ENCODE measurements at places on chromosomes 11 and 22.

DNA sequence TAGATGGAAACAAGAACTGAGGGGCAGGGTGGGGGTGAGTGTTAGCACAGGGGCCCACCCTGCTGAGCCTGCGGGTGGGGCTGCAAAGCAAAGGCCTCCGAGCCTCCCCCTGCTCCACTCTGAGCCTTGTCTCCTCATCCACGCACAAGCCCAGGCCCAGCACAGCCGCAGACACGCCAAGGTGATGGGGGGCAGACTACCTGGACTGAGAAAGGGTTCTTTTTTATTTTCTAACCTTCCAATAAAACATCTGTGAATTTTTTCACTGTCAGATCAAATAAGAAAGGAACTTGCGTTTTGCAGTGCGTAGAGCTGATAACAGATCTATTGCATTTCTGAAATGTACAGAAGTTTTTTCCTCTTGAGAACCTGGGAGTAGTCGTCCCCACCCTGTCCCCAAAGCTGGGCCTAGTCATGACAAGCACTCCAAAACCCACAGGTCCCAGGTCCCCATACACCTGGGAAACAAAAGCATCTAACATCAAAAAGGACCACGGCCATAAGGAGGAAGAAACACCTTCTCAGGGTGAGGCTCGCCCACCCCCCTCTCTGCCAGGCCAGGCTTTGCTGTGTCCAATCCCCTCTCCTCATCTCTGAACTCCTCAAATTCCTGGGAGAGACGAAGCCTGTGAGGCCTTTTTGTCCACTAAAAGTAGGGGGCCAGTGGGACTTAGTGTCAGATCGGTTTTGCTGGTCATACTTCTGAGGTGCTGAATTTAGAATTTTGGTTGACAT is 22.7 kb upstream of the CD5 start:
- DNase-seq = no peak

- DNase-seq = no peak
These were observed 277.6 kb downstream of the BRD1 start for GRCh38 chr22:49550141-49550430.

GRCh38 chr22:23786752-23787599 is at the start of gene SMARCB1:
TSS of gene SMARCB1 (plus strand) at chr22:23786966. CDS start at chr22:23787170, 204 bp downstream.
- DNase-seq = peak; percentile 93

- no peak for DNase-seq
These were observed 1.8 kb upstream of the APOL3 start for GRCh38 chr22:36162127-36163034.

GRCh38 chr22:45768490-45768889 is 96.9 kb downstream of the ATXN10 start:
- no peak for DNase-seq

GRCh38 chr11:117870103-117870952 is 6.1 kb downstream of the FXYD6 start:
- no peak for DNase-seq

DNA sequence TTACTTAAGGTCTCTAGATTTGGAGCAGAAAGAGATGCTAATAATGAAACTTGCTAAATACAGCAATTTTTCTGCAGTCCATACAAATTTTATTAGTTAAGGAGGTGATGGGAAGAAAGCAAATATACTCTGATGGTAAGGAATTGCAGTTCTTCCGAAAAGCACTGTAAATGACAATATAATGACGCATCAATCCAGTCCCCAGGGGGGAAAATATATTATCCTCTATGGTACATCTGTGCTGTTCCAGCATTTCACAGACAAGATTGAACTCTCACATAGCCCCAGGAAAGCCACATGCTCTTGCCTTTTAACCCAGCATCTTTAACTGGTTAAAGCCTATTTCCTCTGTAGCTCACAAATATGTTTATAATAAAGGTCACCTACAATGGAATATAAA is 416.6 kb upstream of the CCDC90B start:
- DNase-seq = no peak

GRCh38 chr22:38760477-38761201 is 4.8 kb upstream of the SUN2 start:
- no peak for DNase-seq

- no peak for DNase-seq
These were observed 16.4 kb downstream of the NRIP3 start for GRCh38 chr11:8987446-8987845.

GRCh38 chr22:20232781-20233180 is 35.3 kb downstream of the RTN4R start:
- DNase-seq = no peak

DNA sequence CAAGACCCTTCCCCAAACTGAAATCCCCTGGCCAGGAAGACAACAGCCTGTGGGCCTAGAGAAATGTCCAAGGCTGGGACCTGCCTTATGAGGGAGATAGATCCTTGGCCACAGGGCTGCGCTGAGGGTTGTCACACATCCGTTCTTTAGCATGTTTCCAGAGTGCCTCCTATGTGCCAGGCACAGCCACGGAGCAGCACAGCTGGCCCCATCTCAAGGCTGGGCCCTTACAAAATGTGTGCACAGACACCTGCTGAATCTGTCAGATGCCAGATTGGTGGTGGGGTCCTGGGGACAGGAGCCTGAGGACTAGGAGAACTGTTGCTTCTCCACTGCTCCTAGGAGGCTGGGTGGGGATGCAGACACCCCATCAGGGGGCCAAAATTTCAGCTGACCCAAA is 11.2 kb downstream of the GRIK4 start:
- DNase-seq = no peak

- DNase-seq = peak; percentile 0
These were observed 74.6 kb downstream of the CASP12 start for GRCh38 chr11:104823657-104824056.

- no peak for DNase-seq
These were observed 48.3 kb upstream of the SLC6A5 start for GRCh38 chr11:20551096-20551495.
